Suprapubic skin (tissue), 4 donors: ENCODE measurements at places on chromosomes 16 and 17.
A peak's percentile ranks its signal among the peaks of the same experiment; 100 is the strongest.

DNA sequence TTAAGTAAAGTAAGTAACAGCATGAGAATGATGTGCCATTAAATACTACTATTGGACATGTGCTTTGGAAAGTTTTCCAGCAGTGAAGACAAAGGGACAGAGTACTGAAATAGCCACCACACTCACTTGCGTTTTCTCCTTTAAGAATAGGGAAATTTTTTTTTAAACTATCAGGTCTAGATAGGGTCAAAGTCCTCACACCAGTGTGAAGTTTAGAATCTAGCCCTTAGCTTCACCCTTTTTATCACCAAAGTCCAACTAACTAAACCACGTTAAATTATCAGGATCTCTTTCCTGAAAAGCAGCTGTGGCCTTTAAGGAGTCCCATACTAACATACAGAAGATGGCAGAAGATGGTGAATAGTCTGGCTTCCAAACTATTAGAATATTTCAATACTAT lies 180.9 kb downstream of the ZNF18 start:
- no peak for DNase-seq
- no peaks in the 10 kb centered on the region for H3K27me3 ChIP-seq
- H3K27ac ChIP-seq, result no peak overlapping the region
- no peaks in the 10 kb centered on the region for H3K36me3 ChIP-seq

DNA sequence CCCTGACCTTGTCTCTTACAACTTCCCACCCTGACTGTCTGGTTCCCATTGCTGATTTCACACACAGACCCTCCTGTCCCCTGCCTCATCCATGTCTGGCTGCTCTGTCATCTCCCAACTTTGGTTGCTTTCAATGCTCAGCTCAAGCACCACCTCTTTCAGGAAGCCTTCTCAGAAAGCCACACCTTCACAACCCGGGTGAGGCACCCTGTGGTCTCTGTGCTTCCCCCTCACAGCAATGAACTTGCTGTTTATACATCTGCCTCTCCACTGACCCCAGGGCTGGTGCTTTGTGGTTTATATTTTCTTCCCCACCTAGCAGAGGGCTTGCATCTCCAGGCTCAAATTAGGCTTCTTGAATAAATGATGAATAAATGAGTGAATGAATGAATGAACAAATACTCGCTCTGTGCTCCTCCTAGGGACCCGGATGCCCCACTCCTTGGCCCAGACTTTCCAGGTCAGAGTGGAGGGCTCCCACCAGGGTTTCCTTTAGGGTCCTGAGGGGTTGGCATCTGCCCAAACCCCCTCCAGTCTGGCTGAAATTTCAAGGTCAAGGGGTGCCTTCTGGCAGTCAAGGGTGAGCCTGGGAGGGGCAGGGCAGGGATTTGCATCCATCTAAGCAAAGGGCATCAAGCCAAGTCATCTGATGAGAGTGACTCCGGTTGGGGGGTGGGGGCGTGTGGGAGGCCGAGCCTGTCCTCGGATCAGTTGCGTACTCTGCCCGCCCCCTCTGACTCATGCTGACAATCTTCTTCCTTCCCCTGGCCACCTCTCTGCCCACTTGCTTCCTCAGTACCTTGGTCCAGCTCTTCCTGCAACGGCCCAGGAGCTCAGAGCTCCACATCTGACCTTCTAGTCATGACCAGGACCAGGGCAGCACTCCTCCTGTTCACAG lies at the start of gene ITGAX:
TSS of gene ITGAX (plus strand) at position 783 of the 898 bp plus-strand sequence. CDS start at position 862, 79 bp downstream.
- no peak within 1 kb of the TSS for H3K4me3 ChIP-seq
- no peak within 1 kb of the TSS for H3K27ac ChIP-seq
- no peak for DNase-seq
- peaks cover 5% of the 10 kb centered on the region for H3K27me3 ChIP-seq
- H3K36me3 ChIP-seq, result no peaks in the 10 kb centered on the region
- H3K4me1 ChIP-seq, result no peaks in the 10 kb centered on the region

- peaks cover 54% of the 10 kb centered on the region for H3K36me3 ChIP-seq
Observed at GRCh38 chr16:47499700-47500264, 38.7 kb downstream of the PHKB start.

GRCh38 chr17:76327696-76328095 lies 19.6 kb upstream of the QRICH2 start:
- H3K27ac ChIP-seq, result no peak overlapping the region

- no peak overlapping the region for H3K27ac ChIP-seq
- no peaks in the 10 kb centered on the region for H3K27me3 ChIP-seq
- DNase-seq, result no peak
- peaks cover 50% of the 10 kb centered on the region for H3K4me1 ChIP-seq
Observed at GRCh38 chr16:533391-534123, 6.0 kb downstream of the CAPN15 start.

GRCh38 chr16:117379-118365 lies 20.8 kb downstream of the NPRL3 start:
- H3K4me1 ChIP-seq, result peaks cover 6% of the 10 kb centered on the region
- no peaks in the 10 kb centered on the region for H3K27me3 ChIP-seq
- peak; percentile 71 for DNase-seq

DNA sequence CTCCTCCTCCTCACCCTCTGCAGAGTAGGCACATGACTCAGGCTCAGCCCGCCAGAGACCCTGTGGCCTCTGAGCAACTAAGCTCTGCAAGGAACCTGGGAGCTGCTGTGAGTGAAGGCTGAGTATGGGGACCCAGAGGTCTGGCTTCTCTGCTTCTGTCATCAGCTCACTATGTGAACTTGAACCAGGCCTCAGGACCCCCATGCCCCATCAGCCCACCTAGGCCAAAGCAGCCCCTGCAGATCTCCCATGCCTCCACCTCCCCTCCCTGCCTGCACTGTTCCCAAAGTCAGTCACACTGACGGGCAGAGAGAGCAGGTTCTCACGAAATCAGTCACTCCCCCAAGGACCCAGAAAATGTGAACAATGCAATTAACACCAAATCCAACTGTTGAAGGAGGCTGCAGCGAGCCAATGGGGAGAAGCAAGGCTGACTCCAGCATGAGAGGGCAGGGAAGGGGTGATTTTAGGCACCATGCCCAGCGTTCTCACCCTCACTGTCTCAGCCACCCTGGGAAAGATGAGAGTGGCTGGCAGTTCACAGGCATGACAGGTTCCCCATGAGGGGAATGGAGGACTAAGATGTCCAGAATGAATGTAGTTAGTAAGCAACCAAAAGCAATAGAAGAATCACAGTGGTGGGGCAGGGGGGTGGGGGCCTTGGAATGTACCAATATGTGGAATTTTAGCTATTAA lies 60.6 kb downstream of the BEAN1 start:
- H3K36me3 ChIP-seq, result no peaks in the 10 kb centered on the region
- no peak overlapping the region for H3K27ac ChIP-seq
- H3K27me3 ChIP-seq, result no peaks in the 10 kb centered on the region
- H3K4me3 ChIP-seq, result no peak overlapping the region
